ENCODE measurements at places on chromosomes 11 and 22.

- DNase-seq: no peak
These were observed 118.7 kb downstream of the KCNC1 start for GRCh38 chr11:17853280-17853679.

- DNase-seq: no peak
These were observed 30.4 kb downstream of the OPCML start for GRCh38 chr11:133501643-133502539.

DNA sequence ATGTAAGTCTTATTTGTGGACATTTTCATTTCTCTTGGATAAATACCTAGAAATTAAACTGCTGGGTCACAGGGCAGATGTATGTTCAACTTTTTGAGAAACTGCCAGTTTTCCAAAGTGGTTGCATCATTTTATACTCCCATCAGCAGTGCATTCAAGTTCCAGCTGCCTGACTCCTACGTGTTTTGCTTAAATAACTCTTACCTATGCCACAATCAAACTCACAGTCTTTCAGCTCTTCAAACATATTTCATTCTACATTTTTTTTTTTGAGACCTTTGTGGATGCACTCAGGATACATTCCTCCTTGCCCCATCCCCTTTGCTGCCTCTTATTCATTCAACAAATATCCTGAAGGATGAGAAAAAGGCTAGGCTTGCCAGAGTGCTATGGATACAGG lies 9.2 kb downstream of the TCF20 start:
- no peak for DNase-seq

DNA sequence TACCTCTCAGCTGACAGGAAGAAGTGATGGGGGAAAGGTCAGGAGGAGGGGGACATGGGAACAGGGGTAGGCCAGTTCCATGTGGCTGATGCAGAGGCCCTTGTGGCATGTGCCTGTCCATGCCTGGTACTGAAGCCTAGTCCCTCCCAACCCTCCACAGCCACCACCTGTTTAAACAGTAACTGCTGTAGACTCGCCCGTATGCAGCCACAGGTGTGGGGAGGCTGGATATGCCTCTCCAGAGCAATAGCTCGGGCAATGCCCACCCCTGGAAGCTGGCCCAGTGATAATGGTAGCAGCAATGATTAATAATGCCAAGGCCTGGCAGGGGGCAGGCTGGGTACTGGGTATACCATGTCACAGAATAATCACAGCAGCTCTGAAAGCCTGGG lies 2.3 kb downstream of the SMTN start:
- no peak for DNase-seq

GRCh38 chr11:75570559-75571139 lies 8.6 kb downstream of the SERPINH1 start:
- DNase-seq: no peak

GRCh38 chr11:28107191-28107749 lies 686 bp downstream of the KIF18A start:
- DNase-seq: no peak

DNA sequence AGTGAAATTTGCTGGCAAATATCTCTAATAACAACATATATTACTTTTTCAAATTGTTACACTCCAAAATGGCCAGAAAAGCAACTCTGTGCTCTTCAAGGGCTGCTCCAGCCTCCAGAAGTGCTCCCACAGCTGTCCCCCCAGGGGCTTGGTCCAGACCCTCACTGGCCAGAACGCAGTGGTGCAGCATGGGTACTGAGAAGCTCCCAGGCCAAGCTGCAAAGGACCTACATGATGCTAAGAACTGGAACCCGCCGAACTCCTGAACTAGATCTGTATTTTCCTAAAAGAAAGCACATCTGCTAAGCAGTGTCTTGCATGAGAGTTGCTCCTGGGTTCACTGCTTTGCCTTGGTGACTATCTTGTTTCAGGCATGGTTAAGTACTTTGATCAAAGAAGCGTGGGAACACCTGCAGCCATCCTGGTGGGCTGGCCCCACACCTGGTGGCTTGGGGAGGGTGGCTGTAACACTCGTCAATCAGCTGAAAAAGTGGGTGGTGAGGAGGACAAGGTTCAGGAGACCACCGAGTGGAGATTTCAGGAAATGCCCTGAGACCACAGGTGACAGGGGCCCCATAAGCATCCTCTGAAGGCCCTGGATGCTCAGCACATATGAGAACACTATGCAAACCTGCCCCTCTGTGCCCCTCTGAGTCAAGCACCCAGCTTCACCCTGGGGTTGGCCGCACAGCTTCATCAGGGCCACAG lies 72.7 kb upstream of the PITPNB start:
- no peak for DNase-seq

- DNase-seq: no peak
These were observed 2.8 kb upstream of the TRIM3 start for GRCh38 chr11:6476571-6476970.

- DNase-seq: no peak
These were observed 12.4 kb downstream of the GLYATL2 start for GRCh38 chr11:58832056-58832645.

DNA sequence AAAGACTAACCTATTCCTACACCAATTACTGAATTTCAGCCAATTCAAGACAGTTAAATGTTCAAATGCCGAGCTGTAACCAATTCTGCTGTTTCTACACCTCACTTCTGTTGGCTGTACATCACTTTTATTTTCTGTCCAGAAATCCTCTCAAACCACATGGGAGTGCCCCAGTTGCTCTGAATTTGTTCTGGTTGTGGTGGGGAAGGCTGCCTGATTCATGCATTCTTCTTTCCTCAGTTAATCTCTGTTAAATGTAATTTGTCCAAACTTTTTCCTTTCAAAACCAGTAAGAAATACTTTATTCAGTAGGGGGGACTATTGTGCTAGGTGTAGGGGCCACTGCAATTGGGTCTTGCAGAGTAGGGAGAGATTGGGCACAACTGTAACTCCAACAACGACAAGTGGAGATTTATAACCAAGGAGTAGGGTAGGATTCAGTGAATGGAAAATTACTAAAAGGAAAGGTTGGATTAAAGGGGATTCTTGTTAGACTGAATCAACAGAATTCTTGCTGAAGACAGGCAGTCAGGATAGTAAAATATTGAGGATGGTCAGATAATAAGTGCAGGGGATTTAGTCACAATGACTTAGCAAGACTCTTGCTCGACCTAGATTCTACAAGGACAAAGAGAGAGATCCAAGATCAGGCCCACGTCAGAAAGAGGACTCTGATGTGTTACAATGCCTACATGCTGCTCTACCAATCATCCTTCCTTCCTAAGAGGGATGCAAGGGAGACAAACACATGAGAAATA lies 593.5 kb upstream of the FAT3 start:
- DNase-seq: no peak

- no peak for DNase-seq
These were observed 1680.6 kb upstream of the RAG2 start for GRCh38 chr11:38278457-38279141.

DNA sequence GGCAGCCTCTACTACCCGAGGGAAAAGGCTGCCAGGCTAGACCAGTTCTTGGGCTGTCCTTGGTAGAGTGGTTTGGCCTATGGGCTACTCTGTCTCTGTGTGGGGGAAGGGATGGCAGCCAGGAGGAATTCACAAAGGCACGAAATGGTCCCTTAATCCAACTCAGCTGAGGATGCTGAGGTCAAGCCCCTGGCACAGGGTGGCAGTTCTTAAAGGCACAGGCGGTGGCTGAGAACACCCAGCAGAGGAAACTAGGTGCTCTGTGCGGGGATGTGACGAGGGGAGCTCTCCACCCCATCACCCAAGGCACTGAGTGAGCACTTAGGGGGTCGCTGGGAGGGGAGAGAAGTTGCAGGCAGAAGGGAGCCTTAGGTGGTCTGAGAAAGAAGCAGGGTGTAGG lies at the start of gene MFRP:
Gene MFRP, minus strand, starts transcription at position 101 of the 400 bp plus-strand sequence. CDS start 192 bp downstream, outside the sequence.
- DNase-seq: no peak

DNA sequence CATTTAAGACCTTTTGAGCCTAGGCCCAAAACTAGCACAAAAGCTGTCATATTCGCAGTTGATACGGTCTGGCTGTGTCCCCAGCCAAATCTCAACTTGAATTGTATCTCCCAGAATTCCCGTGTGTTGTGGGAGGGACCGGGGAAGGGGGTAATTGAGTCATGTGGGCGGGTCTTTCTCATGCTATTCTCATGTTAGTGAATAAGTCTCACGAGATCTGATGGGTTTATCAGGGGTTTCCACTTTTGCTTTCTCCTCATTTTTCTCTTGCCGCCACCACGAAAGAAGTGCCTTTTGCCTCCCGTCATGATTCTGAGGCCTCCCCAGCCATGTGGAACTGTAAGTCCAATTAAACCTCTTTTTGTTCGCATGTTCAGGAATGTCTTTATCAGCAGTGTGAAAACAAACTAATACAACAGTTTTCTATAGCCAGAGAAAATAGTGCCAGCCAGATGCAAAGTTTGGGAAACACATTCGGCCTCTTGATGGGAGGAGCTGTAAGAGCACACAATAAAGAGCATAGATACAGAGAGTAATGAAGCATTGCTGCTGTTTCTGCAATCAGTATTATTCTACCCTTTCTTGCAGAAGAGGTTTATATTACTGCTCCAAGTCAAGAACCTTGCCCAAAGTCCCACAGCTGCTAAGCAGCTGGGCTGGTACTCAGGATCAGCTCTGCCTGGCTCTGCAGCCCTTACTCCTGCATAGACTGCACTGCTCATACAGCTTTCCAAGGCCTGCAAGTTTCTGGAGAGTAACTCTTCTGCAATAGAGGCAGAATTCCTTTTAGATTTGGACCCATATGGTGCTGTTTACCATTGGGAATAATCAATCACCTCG lies 2.0 kb upstream of the ZNF195 start:
- DNase-seq: no peak

DNA sequence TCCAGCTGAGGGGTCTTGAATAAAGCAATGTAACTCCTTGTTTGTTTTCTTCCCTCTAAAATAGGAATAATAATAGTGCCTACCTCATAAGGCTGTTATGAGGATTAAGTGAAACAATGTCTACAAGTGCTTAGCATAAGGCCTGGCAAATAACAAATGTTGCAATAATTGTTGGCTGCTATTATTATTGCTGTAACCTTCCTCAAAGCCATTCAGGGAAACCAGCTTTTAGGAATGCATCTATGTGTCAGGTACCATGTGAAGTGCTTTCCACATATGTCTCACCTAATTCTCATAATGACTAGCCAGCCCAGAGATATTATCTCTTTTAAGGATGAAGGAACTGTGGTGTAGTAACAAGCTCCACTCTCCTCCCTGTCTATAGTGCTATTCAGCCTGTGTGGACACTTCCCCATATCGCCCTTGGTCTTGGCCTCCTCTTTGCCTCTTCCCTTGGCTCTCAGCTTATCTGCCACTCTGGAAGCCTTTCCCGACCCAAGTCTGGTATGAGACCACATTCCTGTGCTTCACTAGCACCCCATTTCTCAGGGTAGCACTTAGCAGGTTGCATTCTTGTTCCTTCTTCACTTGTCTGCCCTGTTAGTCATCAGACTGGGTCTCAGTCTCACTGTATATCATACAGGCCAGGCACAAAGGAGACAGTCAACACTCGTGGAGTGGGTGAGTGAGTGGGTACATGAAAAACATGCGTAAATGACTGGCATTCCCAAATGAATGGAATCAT lies 23.8 kb downstream of the CSNK2A3 start:
- DNase-seq: no peak

- no peak for DNase-seq
These were observed 382.6 kb downstream of the KCNA4 start for GRCh38 chr11:29634244-29634643.

DNA sequence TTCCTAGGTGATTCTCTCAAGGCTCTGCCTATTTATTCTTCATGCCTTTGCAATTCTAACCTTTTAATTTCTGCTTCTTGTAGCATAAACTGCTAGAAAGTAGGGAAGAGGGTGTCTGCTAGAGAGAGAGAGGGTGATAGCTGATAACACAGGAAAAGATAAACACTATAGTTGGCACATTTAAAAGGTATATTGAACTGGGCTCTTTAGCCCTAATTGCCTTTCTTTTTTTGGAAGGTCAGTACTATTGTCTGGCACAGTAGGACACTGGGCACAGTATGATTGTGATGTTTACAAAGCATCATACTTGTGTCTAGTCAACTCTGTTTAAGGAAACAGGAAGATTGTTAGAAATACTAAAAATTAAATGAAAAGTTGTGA lies 33.3 kb downstream of the TEAD1 start:
- no peak for DNase-seq

DNA sequence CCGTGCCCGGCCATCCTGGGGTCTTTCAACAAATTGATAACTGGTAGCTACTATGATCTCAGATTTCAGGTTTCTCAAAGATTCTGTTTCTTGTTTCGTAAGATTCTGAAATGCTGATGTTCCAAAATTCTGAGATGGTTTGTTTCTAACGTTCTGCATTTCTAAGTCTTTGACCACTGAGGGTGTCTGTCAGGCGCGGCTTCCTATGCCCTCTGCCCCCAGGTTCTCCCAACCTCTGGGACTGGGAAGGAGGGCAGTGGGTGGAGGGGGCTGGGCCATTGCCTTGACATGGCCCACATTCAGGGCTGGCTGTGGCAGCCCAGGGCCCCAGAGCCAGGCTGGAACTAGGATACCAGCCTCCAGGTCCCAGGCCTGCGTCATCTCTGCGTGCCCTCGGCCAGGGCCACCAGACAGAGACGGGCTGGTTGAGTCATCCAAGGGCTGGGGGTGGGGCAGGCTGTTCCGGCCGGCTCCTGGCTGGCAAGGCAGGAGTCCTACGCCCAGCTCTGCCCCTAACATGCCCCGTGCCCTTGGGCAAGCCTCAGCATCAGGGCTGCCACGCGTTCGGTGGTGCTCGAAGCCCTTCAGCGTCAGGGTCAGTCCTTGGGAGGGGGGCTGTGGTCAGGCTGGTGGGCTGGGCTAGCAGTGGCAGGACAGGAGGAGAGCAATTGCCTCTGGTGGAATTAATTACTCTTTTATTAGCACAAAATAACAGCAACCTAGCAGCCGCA lies 5.2 kb downstream of the TMEM134 start:
- DNase-seq: no peak

DNA sequence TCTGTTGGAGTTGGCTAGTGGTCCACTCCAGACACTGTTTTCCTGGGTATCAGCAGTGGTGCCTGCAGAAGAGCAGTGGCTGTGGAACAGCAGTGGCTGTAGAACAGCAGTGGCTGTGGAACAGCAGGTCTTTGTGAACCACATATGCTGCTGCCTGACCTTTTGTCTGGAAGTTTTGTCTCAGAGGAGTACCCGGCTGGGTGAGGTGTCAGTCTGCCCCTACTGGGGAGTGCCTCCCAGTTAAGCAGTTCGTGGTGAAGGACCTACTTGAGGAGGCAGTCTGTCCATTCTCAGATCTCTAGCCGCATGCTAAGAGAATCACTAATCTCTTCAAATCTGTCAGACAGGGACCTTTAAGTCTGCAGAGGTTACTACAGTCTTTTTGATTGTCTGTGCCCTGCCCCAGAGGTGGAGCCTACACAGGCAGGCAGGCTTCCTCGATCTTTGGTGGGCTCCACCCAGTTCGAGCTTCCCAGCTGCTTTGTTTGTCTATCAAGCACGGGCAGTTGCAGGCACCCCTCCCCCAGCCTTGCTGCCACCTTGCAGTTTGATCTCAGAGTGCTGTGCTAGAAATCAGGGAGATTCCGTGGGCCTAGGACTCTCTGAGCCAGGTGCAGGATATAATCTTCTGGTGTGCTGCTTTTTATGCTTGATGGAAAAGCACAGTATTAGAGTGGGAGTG lies 89.1 kb upstream of the TRIM48 start:
- no peak for DNase-seq

All from activated effector memory CD4-positive, alpha-beta T cell treated with Interleukin-2 at 50 U/mL for 16 hours (primary cell).